ENCODE measurements at places on chromosomes 7 and 10. TPM values are rescaled to one million over a fixed set of nuclear protein-coding genes. Genes with fewer than 3 reads are reported as not detected.

The TRIM74 gene
- not detected for total RNA-seq

The LRRN3 gene
- total RNA-seq: 3.2 TPM

The MRC1 gene
- total RNA-seq: 0.05 TPM

The CPN1 gene
- not detected for total RNA-seq

The CASTOR2 gene
- 5.6 TPM for total RNA-seq

The FGFR2 gene
- total RNA-seq: 9.2 TPM

The NSUN5 gene
- 14.8 TPM for total RNA-seq

The SH3PXD2A gene
- total RNA-seq: 77.4 TPM

The EIF5AL1 gene
- total RNA-seq: 0.46 TPM

The ABCB1 gene
- total RNA-seq: 0.05 TPM

The SAMD9L gene
- total RNA-seq: 17.0 TPM

The DIP2C gene
- total RNA-seq: 19.0 TPM

The LFNG gene
- 16.6 TPM for total RNA-seq
